Stimulated activated CD8-positive, alpha-beta memory T cell treated with anti-CD3 and anti-CD28 coated beads, Interleukin-15, amount 100 ng/mL, for 4 hours (primary cell): ENCODE measurements at places on chromosomes 16 and 17.

- DNase-seq, result no peak
Observed at GRCh38 chr17:36535669-36536081, 888 bp downstream of the PIGW start.

- DNase-seq, result no peak
Observed at GRCh38 chr16:73547552-73548403, 499.9 kb upstream of the ZFHX3 start.

DNA sequence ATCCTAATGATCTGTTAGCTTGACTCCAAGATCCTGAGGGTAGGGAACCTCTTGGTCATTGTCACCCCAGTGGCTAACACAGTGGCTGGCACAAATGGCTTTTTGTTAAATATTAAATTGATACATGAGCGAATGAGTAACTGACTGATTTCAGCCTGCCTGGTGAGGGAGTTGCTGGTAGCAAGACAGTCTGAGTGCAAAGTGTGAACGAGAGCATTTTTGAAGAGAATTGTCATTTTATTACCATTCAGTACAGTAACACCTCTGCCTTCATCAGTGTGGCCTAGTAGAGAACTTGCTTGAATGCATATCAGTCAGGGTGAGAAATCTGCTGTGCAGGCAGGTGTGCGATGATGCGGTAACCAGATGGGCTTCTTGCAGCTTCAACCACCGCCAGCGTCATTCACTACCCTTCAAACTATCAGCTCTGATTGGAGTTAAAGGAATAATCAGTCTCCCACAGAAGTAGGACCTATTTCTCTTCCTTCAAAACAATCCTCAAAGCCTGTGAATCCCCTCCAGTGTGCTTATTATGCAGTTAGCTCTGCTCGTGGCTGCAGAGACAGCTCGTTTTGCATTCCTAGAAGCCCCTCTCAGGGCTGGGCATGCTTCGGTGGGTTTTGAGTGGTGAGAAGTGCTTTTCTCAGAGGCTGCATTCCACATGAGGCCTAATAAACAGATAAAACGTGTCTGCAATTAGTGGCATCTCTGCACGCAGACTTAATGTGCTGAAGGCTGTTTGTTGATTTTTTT lies 29.0 kb downstream of the HEXIM2 start:
- no peak for DNase-seq

DNA sequence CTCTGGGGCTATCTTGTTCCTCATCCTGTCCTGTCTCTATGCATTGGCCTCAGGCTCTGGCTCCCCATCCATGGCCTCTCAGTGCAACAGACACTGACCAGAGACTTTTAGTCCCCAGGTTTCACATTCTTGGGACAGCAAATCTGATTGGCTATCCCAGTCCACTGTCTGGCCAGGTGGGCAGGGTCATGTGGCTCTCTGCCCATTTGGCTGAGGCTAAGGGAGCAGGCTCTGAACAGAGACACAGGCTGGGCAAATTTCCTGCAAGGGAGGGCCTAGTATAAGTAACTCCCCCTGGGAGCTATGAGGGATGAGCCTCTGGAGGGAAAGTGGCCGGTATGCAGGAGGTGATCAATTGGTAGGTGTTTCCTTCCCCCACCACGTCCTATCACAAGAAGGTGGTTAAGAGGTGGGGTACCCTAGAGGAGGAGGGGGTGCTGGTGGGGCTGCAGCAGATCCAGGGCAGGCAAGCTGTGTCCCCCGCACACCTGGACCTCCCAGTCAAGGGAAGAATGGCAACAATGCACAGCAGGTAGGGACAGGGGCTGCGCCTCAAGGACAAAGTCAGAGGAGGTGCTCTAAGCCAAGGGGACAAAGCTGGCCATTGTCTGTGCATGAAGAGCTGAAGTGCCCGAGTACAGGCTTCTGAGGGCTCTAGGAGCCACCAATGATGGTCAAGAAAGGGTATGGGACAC lies 13.2 kb downstream of the XYLT2 start:
- DNase-seq, result no peak

- no peak for DNase-seq
Observed at GRCh38 chr16:84478172-84478947, 26.1 kb downstream of the MEAK7 start.

- no peak for DNase-seq
Observed at GRCh38 chr17:8284126-8284525, 4.3 kb upstream of the RANGRF start.

DNA sequence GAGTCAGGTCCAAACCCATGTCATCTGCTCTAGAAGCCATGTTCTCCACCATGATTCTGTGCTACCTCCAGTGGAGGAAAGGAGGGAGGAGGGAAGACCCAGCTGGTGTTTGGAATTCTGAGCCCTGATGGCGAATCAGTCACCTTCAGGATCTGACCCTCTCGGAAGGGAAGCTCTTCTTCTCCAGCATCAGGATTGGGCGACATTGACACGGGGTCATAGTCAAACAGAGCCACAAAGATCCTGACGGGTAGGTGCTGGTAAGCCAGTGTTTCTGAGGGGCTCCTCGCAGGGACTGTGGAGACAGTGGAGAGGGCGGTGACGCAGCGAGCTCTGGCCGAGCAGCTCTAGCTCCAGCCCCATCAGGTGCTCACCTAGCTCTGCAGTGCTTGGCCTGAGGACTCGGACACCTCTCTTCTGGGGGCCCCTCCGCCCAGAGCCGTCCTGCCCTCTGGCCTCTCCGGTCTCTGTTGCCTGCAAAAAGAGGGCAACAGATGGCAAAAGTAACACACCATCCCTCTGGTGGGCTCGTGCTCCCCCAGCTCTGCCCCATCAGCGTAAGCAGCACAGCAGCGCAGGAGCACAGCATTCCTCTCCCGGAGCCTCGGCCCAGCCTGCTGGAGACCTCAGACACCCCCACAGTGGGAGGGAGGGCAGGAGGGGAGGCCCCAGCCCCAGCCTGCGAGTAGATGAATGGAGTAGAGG lies 21.0 kb downstream of the TSPOAP1 start:
- DNase-seq, result no peak

GRCh38 chr17:44212507-44213402 lies 6.7 kb downstream of the UBTF start:
- no peak for DNase-seq

DNA sequence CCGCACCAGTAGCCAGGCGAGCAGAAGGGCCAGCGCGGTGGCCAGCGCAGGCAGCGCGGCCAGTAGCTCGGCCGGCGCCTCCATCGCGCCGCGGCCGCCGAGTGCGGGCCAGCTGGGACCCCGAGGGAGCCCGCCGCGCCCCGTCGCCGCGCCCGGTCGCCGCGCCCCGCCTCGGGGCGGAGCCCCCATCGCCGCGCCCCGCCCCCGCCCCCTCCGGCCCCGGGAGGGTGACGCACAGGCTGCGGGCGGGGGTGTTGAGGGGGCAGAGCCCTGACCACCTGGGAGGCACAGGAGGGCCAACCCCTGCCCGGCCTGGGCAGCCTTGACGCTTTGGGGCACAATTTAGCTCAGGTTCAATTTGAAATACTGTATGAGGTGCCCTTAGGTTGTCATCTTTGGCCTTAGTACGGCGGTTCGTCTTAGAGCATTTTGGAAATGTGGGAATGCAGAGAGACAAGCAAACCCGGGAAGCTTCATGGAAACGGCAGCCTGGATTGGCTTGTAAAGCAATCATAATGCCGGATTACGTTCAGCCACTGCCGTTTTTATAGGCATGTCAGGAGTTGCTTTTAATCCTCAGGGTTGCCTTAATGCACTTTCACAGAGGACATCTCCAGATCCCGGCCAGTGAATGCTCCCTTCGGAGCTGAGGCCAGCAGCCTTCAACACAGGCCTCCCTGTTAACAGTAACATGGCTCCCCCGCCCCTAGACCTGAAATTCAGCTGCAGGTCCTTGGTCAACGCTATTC lies at the start of gene MXRA7:
TSS of gene MXRA7 (minus strand) at position 103 of the 749 bp plus-strand sequence. CDS start at position 84, 19 bp downstream.
- peak; percentile 45 for DNase-seq

DNA sequence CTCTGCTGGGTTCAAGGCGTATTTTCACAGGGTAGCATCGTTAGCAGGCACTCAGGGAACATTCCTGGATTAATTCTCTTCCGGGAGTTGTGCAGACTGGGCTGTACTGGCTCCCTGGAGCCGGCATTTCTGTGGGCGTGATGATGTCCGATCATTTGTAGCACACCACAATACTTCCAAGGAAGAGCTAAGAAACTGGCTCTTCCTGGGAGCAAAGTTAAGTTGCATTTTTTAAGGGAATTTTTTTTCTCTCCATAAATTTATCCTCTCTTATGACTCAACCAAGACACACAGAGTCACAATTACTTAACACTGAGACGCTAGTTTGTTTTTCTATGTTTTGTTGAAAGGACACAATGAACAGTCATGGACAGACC lies 211.6 kb upstream of the FOXF1 start:
- DNase-seq, result no peak
